GM23338 (cell line): ENCODE measurements at places on chromosomes 1 and 21.

- no peak for DNase-seq
These were observed 32.1 kb downstream of the NAV1 start for GRCh38 chr1:201570886-201571624.

GRCh38 chr21:41367945-41368734 is 6.3 kb downstream of the MX2 start:
- no peak for DNase-seq

- DNase-seq: peak; percentile 42
These were observed 101.9 kb downstream of the PRDM2 start for GRCh38 chr1:13801655-13802486.

DNA sequence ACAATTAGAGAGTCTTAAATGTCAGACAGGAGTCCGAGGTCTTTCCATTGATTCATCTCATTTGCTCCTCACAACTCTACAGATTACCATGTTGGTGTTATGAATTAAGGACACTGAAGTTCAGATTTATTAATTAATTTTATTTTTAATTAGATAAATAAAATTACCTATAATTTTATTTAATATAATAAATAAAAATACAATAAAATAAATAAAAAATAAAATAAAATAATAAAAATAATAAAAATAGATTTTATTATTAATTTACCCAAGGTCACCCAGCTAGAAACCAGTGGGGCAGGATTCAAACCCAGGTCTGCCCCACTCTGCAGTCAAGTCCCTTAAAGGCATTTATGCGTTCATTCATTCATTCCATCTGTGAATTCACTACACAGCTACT is 72.2 kb downstream of the VWA5B1 start:
- DNase-seq: no peak

DNA sequence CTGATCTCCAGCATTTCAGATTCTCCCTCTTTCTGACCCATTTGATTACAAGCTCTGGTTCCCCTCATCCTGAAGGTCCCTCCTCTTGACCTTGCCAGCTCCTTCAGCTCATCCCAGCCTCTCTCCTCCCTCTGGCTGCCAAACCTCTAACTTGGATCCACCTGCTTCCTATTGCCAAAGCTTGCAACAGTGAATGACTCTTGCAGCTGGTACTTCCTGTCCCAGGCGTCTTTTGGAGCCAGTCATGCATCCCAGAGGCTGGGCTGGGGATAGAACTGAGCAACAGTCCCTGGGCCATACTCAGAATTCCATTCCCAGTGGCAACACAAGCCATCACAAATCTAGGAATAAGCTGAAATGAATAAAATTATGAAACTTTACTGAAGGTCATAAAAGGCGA is 27.7 kb upstream of the SPOCD1 start:
- DNase-seq: peak; percentile 19

GRCh38 chr1:66302815-66303214 is 231.1 kb upstream of the SGIP1 start:
- no peak for DNase-seq

- DNase-seq: no peak
These were observed 987.7 kb downstream of the TTLL7 start for GRCh38 chr1:83011265-83011664.

- DNase-seq: no peak
These were observed 97.5 kb downstream of the SEC16B start for GRCh38 chr1:177872308-177872900.

- DNase-seq: no peak
These were observed 41.9 kb upstream of the GRIK3 start for GRCh38 chr1:37076168-37076567.

DNA sequence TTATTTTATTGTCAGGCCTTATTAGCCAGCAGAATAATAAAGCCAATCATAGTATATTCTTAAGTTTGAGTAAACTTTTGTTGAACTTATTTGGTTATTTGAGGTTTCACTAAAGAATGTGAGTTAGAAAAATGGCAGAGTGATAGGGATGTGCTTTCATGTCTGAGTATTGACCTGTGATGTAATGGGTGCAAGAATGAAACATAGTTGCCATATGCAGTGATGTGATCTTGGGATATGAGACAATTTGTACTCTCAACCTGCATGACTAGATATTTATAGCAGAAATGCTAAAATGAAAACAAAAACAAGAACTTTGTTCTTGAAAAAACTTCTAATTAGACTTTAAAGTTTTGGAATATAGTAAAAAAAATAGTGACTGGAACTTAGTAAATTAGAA is 97.9 kb downstream of the DISP1 start:
- no peak for DNase-seq

DNA sequence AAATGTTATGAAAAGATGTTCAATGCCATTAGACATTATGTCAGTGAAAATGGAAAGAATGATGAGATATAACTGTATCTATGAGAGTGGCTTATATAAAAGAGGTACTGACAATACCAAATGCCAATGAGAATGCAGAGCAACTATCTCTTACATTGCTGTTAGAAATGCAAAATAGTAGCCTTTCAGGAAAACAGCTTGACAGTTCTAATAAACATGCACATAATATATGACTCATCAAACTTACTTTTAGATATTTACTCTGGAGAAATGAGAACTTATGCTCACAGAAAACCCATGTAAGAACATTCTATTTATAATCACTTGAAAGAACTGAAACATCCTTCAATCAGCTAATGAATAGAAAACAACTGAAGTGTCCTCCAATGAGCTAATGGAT is 996.7 kb upstream of the ADGRL4 start:
- DNase-seq: no peak

DNA sequence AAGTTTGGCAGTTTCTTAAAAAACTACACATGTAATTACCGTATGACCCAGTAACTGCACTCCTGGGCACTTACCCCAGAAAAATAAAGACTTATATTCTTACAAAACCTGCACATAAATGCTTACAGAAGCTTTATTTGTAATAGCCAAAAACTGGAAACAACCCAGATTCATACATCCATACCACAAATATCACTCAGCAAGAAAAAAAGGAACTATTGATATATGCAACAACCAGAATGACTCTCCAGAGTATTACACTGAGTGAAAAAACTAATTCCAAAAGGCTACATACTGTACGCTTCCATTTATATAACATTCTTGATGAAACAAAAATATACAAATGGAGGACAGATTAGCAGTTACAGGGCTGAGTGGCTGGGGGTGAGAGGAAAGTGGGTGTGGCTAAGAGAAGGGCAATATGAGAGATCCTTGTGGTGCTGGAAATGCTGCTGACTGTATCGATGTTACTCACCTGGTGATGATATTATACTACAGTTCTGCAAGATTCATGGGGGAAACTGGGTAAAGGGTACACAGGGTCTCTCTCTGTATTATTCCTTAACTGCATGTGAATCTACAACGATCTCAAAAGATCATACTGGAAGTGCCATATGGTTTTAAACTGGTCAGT is 96.0 kb upstream of the GNG4 start:
- DNase-seq: no peak

DNA sequence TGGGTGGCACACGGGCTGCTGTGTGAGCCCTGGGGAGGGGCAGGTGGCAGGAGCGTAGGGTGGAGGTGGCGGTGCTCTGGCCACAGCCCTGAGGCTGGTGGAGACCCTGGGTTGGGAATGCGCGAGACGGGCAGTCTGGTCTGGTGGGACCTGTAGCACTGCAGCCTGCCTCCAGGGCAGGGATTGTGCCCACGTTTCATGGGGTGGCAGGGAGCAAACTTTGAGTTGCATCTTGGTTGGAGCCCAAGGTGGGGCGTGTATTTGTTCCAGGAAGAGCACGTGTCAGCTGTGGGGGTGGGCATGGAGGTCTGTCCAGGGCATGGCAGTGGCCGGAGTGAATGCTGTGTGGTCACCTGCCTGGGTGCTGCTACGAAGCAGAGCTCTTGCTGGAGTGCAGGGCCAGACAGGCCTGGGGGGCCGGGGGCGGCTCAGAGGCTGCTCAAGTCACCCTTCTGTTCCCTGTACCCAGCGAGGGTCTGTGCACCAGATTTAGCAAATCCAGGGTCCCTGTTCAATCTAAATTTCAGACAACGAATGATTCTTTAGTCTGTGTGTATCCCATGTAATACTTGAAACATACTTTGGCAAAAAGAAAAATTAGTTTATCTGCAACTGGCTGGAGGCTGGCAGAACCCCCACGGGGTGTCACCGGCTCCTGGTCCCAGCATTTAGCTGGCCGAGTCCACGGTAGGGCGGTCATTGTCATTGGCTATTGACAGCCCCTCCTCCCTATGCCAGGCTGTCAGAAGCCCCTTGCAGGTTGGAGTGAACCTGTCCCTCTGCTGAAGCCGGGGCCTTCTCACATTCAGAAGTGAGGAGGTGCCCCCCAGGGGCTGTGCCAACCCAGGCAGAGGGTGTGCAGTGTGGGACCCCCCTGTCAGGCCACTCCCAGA is 27.3 kb downstream of the KRTAP10-1 start:
- no peak for DNase-seq

GRCh38 chr21:45894450-45894825 is 87.1 kb upstream of the COL6A1 start:
- no peak for DNase-seq
